Fibroblast of mammary gland (primary cell): ENCODE measurements at places on chromosomes 5 and 9.

DNA sequence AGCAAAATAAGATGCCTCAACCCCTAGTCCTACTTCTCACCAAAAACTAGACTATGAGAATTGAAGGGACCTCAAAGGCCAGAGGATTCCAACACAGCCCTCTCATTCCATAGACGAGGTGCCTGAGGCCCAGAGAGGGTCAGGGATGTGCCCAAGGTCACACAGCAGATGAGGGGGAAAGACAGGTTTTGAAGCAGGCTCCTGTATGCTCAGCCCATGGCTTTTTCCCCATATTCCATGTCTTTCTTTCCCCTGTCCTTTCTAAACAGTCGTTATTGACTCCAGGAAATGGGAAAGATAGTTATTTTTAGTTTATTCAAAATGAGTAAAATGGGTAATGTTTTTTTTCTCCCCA is 61.2 kb upstream of the COL15A1 start:
- no peak for DNase-seq

DNA sequence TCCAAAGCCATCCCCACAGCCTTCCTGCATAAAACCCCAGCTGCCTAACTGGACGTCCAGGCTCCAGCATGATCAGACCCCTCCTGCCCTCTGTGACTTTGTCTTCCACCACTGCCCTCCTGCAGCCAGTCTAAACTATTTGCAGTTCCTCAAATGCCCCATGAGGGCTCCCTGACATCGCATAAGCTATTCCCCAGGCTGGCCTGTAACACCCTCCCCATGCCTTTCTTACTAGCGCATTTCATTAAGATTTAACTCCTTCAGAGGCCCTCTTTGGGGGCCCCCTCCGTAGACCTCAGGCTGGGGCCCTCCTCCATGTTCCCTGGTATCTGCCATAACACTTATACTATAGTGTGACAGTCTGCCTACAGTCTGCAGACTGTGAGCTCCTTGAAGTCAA is 15.5 kb upstream of the SMIM23 start:
- no peak for DNase-seq

- no peak for DNase-seq
These were observed 25.7 kb downstream of the WWC1 start for GRCh38 chr5:168317096-168317520.

DNA sequence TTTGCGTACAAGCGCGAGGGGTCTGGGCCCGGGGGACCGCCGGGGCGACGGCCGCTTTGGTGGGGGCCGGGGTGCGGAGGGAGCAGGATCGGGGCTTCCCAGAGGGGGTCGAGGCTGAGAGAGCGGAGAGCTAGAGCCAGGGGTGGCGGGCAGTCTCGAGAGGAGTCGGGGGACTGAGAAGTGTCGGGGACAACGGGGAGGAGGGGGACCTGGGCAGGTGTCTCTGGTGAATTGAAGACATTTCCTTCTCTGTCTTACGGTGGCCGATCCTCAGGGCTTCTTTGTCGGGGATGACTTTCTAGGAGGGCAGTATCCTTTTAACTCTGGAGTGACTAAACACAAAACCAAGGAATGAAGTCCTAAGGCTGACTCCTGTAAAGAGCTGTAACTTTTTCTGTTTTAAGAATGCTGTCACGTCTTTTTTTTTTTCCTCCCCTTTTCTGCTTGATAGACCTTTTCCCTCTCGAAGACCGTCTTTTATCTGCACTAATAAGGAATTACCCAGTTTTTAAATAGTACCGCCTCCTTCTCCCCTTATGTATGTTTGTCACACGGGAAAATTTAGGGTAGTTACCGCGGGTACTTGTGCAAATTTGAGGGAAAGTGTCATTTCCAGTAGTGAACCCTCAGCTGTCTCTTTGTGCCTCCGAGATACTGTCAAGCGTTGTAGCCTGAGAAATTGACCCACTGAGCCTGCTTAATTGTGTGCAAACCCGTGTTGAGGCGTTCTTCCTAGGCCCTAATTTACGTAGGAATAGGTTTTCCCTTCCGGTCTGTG is 822 bp downstream of the DENND4C start:
- DNase-seq, result no peak

GRCh38 chr9:75866273-75866871 is 24.1 kb upstream of the PCSK5 start:
- DNase-seq, result peak; percentile 56

DNA sequence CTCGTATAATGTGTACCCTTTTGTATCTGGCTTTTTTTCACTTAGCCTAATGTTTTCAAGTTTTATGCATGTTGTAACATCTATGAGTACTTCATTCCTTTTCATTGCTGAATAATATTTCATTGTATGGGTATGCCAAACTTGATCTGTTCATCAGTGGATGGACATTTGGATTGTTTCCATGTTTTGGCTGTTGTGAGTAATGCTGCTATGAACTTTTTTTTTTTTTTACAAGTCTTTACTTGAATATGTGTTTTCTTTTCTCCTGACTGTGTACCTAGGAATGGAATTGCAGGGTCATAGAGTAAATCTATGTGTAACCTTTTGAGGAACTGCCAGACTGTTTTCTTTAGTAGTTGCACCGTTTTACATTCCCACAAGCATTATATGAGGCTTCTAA is 52.4 kb downstream of the MTREX start:
- peak; percentile 63 for DNase-seq

- peak; percentile 50 for DNase-seq
These were observed 88.9 kb downstream of the EBF1 start for GRCh38 chr5:159010661-159011442.

GRCh38 chr9:126773004-126773607 is 31.7 kb upstream of the ZBTB43 start:
- peak; percentile 27 for DNase-seq

DNA sequence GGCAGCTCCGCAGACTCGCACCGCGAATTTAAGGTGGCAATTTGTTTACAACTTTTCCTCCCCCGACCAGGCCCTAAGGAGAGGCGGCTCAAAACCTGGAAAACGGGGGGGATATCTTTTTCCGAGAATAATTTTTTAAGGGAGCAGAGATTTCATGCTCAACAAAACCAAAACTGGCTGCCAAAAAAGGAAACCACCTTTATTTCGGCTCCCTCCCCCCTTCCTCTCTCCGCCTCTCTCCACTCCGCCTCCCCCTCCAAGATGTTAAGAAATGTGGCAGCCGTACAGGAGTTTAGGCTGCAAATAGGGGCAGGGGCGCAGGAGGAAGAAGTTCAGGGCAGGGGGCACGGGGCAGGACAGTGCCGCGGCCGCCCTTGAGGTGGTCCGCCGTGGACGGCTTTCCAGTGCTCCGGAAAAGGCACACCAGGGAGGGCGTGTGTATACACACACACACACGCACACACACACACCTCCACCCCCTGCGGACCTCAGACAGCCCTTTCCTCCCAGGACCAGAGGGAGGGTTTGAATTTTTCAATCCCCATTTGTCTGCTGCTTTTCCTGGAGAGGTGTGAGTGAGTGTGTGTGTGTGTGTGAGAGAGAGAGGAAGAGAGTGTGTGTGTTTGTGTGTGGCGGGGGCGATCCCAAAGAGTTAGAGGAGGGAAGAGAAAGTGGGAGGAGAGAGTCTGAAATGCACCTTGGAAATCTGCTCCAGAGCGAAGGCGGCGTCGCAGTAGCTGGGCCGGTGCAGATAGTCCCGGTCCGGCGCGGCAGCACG is 9.1 kb downstream of the PTCH1 start:
- peak; percentile 62 for DNase-seq

- no peak for DNase-seq
These were observed 59.6 kb downstream of the ACTBL2 start for GRCh38 chr5:57422993-57423392.

DNA sequence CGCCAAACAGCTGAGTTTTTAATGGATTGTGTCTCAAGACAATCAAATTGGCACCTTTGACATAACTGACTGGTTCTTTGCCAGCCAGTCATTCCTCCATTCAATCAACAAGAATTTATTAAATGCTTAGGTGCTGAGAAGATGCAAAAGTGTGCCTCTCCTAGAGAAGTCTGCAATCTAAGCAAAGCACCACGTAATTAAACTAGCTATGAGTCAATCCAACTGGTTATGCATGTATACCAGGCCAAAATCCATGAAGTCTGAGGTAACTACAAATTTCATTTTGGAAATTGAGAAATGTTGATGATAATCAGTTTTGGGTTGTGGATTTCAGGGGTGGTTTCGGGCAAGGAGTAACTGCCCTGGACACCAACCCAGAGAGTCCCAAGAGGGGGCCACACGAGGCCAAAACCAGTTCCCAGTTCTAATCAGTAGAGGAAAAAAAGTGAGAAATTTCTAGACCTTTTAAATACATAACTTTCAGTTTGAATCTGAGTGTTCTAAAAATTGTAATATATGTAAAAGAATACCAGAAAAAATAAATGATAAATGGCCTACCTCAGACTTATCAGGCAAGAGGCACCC is 92.6 kb downstream of the EFNA5 start:
- no peak for DNase-seq

- DNase-seq, result no peak
These were observed 577.5 kb upstream of the WWC1 start for GRCh38 chr5:167713896-167714295.

DNA sequence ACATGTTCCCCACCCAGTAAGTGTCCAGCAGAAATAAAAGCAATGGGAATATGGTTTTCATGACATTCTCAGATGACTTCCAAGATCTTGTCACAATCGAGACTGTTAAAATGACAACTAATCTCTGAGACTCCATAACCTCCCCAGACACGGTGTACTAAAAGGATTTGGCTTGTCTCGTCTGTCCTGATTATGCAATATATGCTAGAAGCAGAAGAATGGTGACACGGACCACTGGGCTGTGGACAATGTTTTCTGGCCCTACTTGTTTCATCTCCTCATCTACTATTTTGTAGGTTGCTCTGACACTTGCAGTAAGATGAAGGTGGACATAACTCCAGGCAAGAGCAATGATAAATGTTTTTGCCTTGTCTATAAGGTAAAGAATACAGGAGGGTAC is 56.6 kb downstream of the BNC2 start:
- DNase-seq, result no peak

DNA sequence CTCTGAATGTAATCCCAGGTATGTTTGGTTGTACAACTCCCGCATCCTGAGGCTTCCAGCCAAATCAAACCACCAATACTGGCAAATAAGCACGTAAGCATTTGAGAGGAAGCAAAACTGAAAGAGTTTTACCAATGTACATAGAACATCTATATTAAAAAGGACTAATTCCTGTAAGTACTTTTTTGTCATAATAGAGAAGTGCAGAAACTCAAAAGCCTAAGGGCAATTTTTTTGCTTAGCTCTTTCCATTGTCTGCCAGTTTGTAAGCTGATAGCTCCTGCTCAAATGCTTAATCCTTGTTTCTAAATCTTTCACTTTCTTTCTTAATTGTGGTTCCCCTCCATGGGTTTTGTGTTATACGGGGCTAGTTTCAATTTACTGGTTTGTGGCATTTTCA is 1151.8 kb downstream of the CDH12 start:
- no peak for DNase-seq

DNA sequence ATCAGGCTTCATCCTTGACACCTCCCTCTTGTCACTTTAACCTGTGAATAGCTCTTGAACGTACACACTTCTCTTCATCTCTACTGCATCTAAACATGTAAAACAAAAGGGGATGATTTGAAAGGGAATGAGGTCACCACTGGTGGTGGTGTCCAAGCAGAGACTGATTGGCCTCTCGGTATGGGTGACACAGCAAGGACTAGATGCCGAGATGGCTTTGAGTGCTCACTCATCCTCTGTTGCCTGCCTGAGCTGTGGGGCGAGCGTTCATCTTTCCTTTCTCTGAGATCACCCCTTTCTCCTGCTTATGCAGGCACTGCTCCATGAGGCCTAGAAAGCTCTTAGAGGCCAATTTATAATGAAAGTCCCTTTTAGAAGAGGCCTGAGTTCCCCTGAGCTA is 51.9 kb downstream of the SEC61B start:
- no peak for DNase-seq

DNA sequence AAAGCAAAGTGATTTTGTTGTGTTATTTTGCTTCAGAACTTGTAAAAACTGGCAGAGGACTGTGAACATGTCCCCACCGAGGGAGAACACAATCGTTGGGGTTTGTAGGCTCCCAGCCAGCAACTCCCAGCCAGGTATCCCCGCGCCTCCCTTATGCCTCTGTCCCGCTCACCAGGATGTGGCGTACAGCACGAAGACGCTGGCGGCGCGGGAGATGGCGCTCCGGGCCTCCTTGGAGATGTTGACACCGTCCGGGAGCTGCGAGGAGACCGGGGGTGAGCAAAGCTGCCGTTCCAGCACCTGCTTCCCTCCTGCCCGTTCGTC is 630 bp downstream of the POLE3 start:
- DNase-seq, result no peak

GRCh38 chr5:109524555-109524954 is 114.8 kb upstream of the PJA2 start:
- DNase-seq, result no peak

DNA sequence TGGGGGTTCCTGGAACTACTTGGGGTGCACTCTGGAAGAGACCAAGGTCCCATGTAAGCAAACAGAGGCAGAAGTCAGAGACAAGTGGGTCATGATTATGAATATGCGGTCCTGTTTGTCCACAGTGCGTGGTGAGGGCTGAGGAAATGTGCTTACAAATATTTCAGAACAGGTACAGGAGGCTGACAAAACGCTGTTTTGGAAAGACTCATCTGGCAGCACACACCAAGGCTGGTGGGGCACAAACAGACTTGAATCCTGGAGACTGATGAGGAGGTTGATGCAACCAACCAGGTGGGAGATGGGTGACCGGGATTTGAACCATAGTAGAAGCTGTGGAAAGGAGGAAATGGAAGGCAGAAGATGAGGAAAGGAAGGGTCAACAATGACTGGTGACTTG is 83.8 kb downstream of the ADRB2 start:
- no peak for DNase-seq

DNA sequence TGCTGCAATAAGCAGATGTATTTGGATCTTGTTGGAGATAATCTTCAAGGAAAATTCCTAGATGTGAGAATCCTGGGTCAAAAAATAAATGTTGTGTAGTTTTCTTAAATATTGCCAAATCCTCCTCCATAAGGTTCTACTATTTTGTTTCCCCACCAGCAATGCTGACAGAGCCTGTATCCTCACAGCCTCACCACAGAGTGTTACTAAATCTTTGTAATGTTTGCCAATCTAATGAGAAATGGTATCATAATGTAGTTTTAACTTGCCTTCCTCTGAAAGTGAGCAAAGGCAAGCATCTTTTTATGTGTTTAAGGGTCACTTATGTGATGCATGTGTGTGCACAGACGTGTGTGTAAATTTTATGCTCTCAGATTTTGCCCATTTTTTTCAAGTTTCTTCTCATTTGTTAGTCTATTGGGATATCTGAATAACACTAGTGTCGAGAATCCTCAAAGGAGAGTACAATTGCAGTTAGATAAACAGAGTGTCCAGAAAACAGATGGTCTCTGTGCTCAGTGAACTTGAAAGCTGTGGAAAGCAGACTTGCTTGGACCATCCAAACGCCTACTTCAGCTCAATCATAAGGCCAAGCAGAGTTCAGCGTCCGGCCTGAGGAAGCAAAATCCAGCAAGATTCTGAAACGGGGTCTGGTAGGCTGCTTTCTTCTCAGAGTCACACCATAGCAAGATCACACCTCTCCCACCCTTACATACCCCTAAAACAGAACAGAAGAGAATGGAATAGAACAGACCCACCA is 35.7 kb upstream of the UGT3A1 start:
- DNase-seq, result no peak

DNA sequence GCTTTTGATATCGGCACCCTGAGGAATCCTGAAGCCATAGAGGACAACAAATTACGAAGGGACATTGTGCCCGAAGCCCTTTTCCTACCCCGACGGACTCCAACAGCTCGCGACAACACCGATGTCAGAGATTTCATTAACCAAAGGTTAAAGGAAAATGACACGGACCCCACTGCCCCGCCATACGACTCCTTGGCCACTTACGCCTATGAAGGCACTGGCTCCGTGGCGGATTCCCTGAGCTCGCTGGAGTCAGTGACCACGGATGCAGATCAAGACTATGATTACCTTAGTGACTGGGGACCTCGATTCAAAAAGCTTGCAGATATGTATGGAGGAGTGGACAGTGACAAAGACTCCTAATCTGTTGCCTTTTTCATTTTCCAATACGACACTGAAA is 129.5 kb downstream of the CDH6 start:
- DNase-seq, result no peak
